ENCODE measurements at places on chromosomes 6 and 20.

DNA sequence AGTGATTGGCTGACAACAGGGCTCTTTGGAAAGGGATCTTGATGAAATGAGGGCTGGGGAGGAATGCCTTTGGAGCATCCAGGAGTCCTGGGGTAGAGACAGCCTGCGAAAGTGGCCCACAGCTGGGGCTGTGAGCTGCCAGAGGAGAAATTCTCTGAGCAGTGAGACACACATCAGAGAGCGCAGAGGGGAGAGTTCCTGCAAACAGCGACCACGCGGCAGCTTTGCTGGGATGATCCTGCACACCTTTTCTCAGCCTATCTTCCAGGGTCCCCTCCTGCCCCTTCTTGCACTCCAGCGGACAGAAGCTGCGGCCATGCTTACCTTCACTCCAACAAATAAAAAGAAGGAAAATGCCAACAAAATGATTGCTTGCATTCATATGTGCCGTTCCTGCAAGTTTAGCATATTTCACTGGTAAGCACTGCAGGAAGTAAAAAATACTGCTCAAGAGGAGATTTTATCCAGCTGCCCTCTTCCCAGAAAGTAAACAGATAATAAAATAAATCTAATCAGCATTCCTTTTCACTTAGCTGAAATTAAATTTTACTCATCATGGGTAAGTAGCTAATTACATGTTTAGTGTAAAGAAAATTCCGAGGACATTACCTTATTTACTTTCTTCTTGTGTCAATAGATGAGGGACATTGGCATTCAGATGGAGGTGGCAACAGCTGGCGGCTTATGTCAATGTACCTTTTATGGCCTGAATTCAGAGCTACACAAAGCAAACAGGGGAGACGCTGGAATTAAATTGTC lies 339.9 kb upstream of the ARID1B start:
- no peak for DNase-seq

DNA sequence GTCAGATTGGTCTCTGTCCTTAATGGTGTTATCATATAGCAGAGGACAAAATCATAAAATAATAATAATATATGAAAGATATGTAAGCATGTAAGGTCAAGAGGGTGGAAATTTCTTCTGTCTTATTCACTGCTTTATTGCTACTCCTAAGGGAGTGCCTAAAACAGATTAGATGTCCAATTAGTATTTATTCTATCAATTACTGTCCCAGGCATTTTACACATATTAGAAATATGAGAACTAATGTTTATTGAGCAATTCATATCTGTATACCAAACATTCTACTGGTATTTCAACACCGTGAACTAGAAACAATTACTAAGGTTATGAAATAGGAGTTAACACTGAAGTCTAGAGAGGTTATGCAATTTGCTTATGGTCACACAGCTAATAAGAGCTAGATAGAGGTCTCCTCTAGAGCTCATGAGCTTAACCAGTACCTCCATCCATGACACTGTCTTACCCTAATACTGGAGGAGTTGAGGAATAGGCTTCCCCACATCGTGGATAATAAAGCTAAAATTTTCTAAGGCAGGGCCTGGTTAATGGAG lies 302.3 kb downstream of the PLCB1 start:
- DNase-seq: no peak

GRCh38 chr6:1491591-1492319 lies 102.4 kb downstream of the FOXF2 start:
- DNase-seq: no peak

DNA sequence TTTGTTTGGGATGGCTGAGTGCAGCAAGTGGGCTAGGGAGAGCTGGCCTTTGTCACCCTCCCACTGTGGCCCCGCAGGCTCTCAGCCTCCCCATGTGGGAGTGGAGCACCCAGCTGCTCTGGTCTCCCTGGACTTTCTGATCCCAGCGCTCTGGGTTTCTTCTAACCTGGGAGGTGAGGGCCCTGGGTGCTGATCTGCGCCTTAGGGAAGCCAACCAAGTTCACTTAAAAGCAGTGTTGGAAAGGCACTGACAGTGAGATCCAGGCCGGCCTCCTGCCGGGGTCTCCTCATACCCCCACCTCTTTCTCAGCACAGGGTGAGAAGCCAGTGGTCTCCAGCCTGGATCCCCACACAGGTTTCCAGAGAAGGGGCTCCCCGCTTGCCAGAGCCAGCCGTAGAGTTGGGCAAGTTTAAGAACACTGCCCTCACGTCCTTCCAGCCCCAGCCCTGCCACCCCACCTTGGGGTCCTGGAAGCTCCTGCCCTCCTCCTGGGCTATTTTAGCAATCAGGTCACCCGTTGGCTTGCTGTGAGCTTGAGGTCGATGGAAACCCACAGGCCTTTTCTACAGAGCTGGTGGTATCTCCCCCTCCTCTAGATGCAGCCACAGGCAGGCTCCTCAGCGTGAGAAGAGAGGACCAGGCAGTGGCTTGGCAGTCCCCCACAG lies 9.6 kb downstream of the C20orf203 start:
- no peak for DNase-seq

DNA sequence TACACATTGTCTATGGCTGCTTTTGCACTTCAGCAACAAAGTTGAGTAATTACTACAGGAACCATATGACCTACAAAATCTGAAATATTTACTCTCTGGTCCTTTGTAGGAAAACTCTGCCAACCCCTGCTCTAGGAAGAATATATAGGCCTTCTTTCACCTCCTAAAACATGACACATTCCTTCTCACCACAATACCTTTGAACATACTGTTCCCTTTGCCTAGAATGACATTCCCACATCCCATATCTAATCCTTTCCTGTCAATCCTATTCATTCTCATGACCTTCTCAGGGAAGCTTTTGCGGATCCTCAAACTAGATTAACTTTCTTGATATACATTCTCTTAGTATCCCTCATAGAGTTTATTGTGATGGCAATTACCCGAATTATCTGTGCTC lies 18.0 kb upstream of the NCOA6 start:
- DNase-seq: no peak

DNA sequence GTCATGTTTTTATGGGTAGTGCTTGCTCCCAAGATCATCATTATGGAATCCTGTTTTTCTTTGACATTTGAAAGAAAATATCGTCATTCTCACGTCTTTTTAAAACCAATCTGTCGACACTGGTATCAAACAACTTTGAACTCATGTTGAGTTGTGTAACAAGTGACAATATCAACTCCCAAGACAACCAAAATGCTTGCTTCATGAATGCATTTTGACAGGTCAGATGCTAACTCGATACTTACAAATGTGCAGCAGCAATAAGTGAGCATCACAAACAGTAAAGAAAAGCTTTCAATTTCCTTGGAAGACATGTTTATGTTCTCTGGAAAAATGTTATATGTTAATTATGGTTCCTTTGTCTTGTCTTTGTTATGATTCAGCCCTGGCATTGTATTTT lies 125.9 kb downstream of the EPHA7 start:
- DNase-seq: no peak

GRCh38 chr6:34697904-34698559 lies 1.5 kb upstream of the ILRUN start:
- DNase-seq: no peak
